Small intestine (tissue), 16 donors: ENCODE measurements at places on chromosomes 5 and 9. TPM values are rescaled to one million over a fixed set of nuclear protein-coding genes. Genes with fewer than 3 reads are reported as not detected.

The RMND5B gene
- 27.1 TPM for polyA plus RNA-seq

The F2R gene
- polyA plus RNA-seq, result 9.8 TPM

The FOXD4L5 gene
- polyA plus RNA-seq, result not detected

The NSD1 gene
- 5.4 TPM for polyA plus RNA-seq

The SLC25A2 gene
- not detected for polyA plus RNA-seq

The FLT4 gene
- 0.27 TPM for polyA plus RNA-seq

The RNF20 gene
- polyA plus RNA-seq, result 6.8 TPM

The ADAMTS19 gene
- 2.5 TPM for polyA plus RNA-seq

The BSPRY gene
- polyA plus RNA-seq, result 4.8 TPM

The INSL6 gene
- polyA plus RNA-seq, result not detected

The SELENOP gene
- polyA plus RNA-seq, result 204 TPM

The TAF11L14 gene
- polyA plus RNA-seq, result not detected

The EIF4E1B gene
- 0.22 TPM for polyA plus RNA-seq

GRCh38 chr9:97703437-97704344, 6.6 kb upstream of the XPA start:
- no peak overlapping the region for H3K27ac ChIP-seq
- H3K36me3 ChIP-seq, result no peaks in the 10 kb centered on the region
- peaks cover 14% of the 10 kb centered on the region for H3K4me1 ChIP-seq

DNA sequence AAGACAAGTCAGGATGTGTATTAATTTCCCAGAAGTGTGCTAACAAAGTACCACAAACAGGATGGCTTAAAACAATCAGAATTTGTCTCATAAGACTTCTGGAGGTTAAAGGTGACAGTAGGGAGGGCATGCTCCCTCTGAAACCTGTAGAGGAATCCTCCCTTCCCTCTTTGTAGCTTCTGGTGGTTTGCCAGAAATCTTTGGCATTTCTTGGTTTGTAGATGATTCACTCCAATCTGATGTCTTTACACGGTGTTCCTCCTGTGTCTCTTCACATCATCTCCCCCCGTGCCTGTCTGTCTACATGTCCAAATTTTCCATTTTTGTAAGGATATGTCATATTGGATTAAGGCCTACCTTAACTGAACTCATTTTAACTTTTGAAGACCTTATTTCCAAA, 471.5 kb downstream of the ZNF608 start:
- no peak overlapping the region for H3K4me3 ChIP-seq
- peaks cover 2% of the 10 kb centered on the region for H3K4me1 ChIP-seq
- H3K27ac ChIP-seq, result no peak overlapping the region
- H3K36me3 ChIP-seq, result no peaks in the 10 kb centered on the region
- DNase-seq, result no peak

DNA sequence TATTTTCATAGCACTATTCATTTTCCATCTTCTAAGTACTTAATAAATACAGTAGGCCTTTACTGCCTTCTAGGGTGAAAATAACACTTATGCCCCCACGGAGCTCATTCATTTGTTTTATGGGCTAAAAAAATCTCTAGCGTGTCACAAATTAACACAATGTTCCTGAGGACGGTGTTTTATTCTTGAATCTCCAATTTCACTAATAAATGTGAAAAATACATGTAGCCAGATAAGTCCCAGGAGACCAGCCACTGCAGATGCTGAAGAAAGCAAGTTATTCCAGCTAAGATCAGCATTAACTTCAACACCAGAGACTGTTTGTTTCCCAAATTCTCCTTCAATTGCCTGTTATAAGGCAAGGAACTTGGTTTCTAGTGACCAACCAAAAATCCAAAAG, 102.3 kb downstream of the MARCHF3 start:
- H3K27me3 ChIP-seq, result no peaks in the 10 kb centered on the region
- no peak overlapping the region for H3K27ac ChIP-seq
- DNase-seq, result no peak
- no peak overlapping the region for H3K4me3 ChIP-seq
- H3K4me1 ChIP-seq, result no peaks in the 10 kb centered on the region

DNA sequence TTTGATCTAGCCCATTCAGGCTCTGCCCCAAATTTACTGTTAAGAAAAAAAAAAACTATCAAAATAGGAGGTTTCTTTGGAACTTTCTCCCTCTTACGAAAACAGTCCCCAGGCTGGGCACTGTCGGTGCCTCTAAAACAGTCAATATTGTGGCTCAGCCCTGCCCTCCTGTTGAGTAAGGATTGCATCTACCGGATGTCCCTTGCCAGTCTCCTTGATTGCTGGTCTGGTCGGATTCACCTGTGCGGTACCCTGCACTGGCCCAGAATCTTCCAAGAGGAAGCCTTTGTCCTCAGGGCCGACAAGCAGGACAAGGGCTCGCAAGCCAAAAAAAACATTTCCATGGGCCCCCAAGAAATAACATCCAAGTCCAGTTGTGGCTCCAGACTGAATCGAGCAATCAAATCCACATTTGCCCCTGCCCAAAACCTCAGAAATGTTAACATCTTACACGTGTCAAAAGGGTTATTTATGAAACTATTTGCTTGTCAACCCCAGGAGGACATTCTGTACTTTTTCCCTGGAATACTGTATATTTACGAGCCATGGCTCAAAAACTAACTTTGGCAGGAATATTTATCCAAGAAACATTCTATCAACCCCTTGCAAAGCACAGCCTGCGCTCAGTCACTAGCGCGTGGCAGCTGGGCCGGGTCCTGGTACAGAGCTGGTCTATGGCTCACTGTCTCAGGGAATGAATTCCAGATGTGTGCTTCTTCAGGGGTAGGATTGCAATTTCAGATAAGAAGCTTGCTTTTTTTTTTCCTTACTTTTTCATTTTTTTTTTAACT, 129.2 kb upstream of the ADRA1B start:
- peaks cover 26% of the 10 kb centered on the region for H3K27me3 ChIP-seq
- DNase-seq, result no peak
- no peaks in the 10 kb centered on the region for H3K4me1 ChIP-seq
- no peak overlapping the region for H3K4me3 ChIP-seq
- no peak overlapping the region for H3K27ac ChIP-seq

- no peaks in the 10 kb centered on the region for H3K4me1 ChIP-seq
- H3K36me3 ChIP-seq, result peaks cover 4% of the 10 kb centered on the region
- no peak overlapping the region for H3K27ac ChIP-seq
Measured at GRCh38 chr9:15484802-15485201, 26.0 kb downstream of the PSIP1 start.

DNA sequence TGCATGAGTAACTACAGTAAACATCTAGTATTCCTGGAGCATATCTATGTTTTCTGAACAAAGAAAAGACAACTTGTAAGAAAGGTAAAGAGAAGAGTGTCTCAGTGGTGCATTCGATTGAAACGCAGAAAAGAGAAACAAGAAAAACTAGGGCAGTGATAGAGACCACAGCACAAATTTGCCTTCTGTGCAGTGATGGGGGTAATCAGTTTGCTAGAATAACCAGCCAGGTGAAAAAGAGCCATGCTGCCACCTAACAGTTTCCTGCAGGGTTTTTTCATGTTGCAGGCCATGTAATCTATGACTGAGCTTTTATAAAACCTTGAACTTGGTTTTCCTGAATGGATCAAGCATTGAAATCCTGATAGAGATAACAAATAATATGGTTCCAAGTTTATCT, 198.4 kb upstream of the MEF2C start:
- no peaks in the 10 kb centered on the region for H3K27me3 ChIP-seq
- no peak overlapping the region for H3K27ac ChIP-seq
- no peaks in the 10 kb centered on the region for H3K4me1 ChIP-seq
- no peak overlapping the region for H3K4me3 ChIP-seq
- DNase-seq, result no peak

- no peaks in the 10 kb centered on the region for H3K36me3 ChIP-seq
- peaks cover 7% of the 10 kb centered on the region for H3K4me1 ChIP-seq
- DNase-seq, result no peak
- H3K27me3 ChIP-seq, result no peaks in the 10 kb centered on the region
Measured at GRCh38 chr5:148626081-148626613, 28.2 kb downstream of the HTR4 start.

- H3K27ac ChIP-seq, result no peak overlapping the region
- H3K36me3 ChIP-seq, result no peaks in the 10 kb centered on the region
- no peak for DNase-seq
- no peaks in the 10 kb centered on the region for H3K4me1 ChIP-seq
- H3K27me3 ChIP-seq, result no peaks in the 10 kb centered on the region
Measured at GRCh38 chr9:28971881-28972280, 1398.6 kb upstream of the C9orf72 start.

GRCh38 chr9:107496976-107497375, 7.4 kb upstream of the KLF4 start:
- DNase-seq, result no peak
- H3K36me3 ChIP-seq, result no peaks in the 10 kb centered on the region
- H3K27ac ChIP-seq, result no peak overlapping the region
- H3K4me3 ChIP-seq, result no peak overlapping the region

GRCh38 chr9:104091708-104092107, 2.4 kb upstream of the SMC2 start:
- peak; percentile 22 for DNase-seq
- no peaks in the 10 kb centered on the region for H3K27me3 ChIP-seq
- H3K4me1 ChIP-seq, result no peaks in the 10 kb centered on the region
- H3K4me3 ChIP-seq, result no peak overlapping the region

DNA sequence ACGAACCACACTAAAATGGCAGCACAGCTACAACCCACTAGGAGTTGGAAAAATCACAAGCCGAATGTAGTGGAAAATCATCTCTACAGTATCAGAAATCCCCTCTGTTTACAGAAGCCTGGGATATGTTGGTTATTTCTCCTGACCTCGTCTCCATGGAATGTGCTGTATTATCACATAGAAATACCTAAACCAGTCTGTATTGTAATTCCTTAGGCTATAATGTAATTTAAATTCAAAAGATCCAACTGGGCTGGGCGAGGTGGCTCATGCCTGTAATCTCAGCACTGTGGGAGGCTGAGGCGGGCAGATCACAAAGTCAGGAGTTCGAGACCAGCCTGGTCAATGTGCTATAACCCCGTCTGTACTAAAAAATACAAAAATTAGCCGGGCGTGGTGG, 244.8 kb upstream of the MPDZ start:
- H3K4me3 ChIP-seq, result no peak overlapping the region
- no peak overlapping the region for H3K27ac ChIP-seq
- peaks cover 2% of the 10 kb centered on the region for H3K27me3 ChIP-seq
- DNase-seq, result no peak
- H3K36me3 ChIP-seq, result no peaks in the 10 kb centered on the region

DNA sequence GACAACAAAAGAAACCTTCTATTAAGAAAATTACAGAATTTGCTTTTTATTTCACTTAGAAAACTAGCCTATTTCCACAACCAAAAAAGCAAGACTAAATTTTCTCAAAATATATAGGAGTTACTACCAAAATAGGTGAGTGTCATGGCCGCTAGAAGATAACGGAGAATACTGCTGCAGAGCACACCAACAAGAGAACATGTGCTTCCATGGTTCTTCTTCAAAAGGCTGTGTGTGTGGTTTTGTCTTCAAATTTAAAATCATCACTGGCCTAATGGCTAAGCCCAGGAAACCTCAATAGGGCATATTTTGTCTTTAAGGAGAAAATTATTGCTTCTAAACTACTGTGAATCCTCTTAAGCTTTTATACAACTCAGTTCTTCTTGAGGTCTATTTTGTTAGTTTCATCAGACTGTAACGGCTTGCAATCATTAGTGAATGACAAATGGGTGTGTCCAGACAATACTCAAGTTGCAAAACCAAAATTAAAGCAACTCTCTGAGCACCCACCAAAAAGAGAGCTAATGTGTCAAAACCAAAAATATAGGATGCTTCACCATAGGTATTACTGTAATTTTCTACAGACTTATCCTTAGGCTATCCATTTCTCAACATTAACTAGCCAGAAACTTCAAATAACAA, 3.3 kb downstream of the SETX start:
- peaks cover 5% of the 10 kb centered on the region for H3K4me1 ChIP-seq
- H3K27ac ChIP-seq, result peak overlapping the region; percentile 33
- no peak overlapping the region for H3K4me3 ChIP-seq
- peak; percentile 10 for DNase-seq

DNA sequence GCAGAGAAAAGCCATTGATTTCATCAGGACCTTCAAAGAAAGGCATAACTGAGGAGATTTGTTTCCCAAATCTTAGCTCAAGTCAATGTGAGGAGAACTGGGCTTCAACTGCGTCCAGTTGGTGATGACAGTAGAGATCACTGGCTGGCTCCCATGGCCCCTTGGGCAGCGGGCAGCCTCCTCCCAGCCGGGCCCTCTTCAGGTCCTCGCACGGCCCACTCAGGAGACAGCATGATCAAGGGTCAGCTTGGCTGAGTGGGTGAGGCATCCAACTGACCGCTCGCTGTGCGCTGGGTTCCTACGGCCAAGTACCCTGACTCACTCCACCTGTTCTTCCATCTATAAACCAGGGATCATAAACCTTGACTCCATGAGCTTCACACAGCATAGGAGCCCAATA, 274.0 kb downstream of the NSG2 start:
- H3K36me3 ChIP-seq, result no peaks in the 10 kb centered on the region
- DNase-seq, result no peak
- no peaks in the 10 kb centered on the region for H3K4me1 ChIP-seq
- H3K27me3 ChIP-seq, result peaks cover 14% of the 10 kb centered on the region
- H3K4me3 ChIP-seq, result no peak overlapping the region

DNA sequence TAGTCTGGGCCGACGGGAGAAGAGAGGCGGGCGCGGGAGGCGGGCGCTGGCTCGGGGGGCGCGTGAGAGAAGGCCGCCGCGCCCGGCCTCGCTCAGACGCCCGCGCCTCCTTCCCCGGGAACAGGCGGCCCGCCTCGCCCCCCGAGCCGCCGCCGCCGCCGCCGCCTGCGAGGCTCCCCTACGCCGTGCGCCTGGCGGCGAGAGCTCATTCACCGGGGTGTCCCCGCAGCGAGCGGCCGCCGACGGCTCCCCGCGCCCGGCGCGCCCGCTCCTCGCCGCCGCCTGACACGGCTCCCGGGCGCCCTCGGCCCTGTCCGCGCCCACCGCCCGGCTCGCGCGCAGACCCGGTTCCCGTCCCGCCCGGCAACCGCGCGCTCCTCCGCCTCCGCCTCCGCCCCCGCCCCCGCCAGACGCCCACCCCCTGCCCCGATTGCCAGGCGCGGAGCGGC, at the start of gene GNAQ:
GNAQ (minus strand) TSS at position 368 of the 449 bp plus-strand sequence. CDS start 576 bp downstream, outside the sequence.
- H3K4me1 ChIP-seq, result peaks cover 10% of the 10 kb centered on the region
- H3K27me3 ChIP-seq, result no peaks in the 10 kb centered on the region
- H3K27ac ChIP-seq, result peak within 1 kb of the TSS; percentile 94

DNA sequence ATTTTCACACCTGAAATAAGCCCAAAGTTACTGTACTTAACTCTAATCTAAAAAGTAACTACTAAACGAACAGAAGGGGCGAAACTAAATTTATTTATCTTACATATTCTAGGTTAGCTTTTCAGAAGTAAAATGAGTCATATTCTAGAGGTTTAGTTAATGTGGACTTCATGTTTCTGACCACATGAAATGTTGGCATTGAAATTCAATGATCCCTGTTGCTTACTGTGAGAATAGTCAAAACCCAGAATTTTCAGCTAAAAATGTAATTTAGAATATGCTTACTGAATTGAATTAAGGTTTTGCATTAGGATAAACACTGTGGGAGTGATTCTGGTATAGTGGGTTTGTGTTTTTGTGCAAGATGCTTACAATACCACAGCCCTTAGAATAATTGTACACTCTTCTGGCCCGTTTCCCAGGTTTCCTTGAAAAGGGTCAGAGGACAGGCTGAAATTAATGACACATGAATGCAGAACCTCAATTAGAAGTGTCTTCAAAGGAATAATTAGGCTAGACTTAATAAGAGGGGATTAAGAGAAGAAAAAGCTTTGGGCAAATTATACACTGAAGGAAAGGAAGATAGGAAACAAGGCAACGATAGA, 1.4 kb upstream of the SNX18 start:
- H3K4me3 ChIP-seq, result no peak overlapping the region
- H3K27ac ChIP-seq, result no peak overlapping the region
- no peak for DNase-seq
- H3K4me1 ChIP-seq, result peaks cover 2% of the 10 kb centered on the region
- H3K27me3 ChIP-seq, result no peaks in the 10 kb centered on the region

GRCh38 chr9:121187636-121188305, 13.9 kb downstream of the RAB14 start:
- no peaks in the 10 kb centered on the region for H3K27me3 ChIP-seq
- H3K4me1 ChIP-seq, result peaks cover 4% of the 10 kb centered on the region
